ENCODE measurements at places on chromosomes 7 and 10. TPM values are rescaled to one million over a fixed set of nuclear protein-coding genes. Genes with fewer than 3 reads are reported as not detected.

- no peak for DNase-seq
Observed at GRCh38 chr10:29471544-29471859, 163.3 kb downstream of the SVIL start.

GRCh38 chr10:84541289-84541637 lies 212.9 kb downstream of the CCSER2 start:
- H3K4me1 ChIP-seq = peaks cover 12% of the 10 kb centered on the region
- peaks cover 25% of the 10 kb centered on the region for H3K27me3 ChIP-seq
- no peak for DNase-seq
- H3K4me3 ChIP-seq = no peak overlapping the region
- no peaks in the 10 kb centered on the region for H3K36me3 ChIP-seq

DNA sequence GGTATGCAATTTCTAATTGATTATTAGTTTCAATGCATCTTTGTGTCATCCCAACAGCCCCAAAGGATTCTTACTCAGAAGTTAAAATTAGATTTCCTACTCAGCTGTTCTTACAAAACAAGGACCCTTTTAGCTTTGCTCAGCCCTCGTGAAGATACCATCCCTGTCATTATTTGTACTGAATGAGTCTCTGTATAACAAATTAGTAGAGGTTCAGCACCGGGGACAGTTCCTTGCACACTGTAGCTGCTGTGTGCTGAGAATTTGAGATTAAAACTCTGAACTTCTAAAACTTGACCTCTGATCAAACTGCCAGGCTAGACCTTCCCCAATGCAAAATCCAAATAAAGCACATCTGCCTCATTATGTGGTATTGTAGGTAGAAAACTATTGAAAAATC lies 299.1 kb downstream of the LHFPL3 start:
- H3K4me1 ChIP-seq = no peaks in the 10 kb centered on the region
- H3K4me3 ChIP-seq = no peak overlapping the region
- no peak overlapping the region for H3K27ac ChIP-seq
- H3K36me3 ChIP-seq = no peaks in the 10 kb centered on the region

- H3K27me3 ChIP-seq = no peaks in the 10 kb centered on the region
- H3K36me3 ChIP-seq = no peaks in the 10 kb centered on the region
- DNase-seq = no peak
- no peak overlapping the region for H3K4me3 ChIP-seq
- no peak overlapping the region for H3K27ac ChIP-seq
Observed at GRCh38 chr10:100109670-100110069, 28.0 kb upstream of the CPN1 start.

DNA sequence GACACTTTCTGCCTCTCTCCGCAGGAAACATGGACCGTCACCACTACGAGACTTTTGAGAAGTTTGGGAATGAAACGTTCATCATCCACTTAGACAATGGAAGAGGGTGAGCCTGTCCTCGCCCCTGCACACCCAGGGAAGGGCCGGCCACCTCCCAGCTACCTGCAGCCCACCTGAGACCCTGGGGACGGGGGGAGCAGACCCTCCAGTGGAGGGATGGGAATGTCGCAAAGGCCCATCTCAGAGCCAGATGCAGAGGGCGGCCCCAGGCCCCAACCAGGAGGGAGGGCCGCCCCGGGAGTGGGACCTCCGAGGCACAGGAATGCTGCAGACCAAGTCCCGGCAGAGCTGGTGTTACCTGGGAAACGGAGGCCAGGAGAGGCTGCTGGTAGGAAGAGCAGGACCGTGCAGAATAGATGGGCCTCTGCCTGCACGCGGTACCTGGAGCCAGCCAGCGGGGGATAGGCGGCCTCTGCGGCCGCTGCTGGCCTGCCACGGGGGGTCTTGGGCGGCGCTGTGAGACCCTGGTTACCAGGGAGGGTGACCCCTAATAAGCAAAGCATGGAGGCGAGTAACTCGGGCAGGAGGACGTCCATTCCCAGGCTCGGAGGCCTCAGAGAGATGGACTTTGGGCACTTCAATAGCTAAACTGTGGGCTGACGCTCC lies 32.9 kb upstream of the FOXL3 start:
- no peak for DNase-seq
- no peaks in the 10 kb centered on the region for H3K4me1 ChIP-seq
- H3K4me3 ChIP-seq = no peak overlapping the region

DNA sequence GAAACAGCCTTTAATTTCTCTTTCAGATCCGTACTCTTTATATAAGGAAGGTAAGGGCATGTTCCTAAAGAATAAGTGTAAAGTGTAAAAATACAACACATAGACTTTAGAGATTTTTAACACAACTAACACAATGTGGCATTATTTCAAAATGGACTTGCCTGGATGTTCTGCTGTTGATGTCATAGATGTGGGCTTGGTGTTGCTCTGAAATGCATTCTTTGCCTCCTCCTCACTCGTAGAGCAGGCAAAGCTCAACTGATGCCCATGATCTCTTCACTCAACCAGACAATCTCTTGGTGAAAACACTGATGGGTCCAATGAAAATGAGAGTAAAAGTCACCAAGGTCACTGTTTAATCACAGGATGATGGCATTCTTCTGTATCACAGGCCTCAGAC lies 174.2 kb upstream of the TCERG1L start:
- no peak overlapping the region for H3K4me3 ChIP-seq
- H3K27me3 ChIP-seq = no peaks in the 10 kb centered on the region
- DNase-seq = no peak
- no peaks in the 10 kb centered on the region for H3K4me1 ChIP-seq

DNA sequence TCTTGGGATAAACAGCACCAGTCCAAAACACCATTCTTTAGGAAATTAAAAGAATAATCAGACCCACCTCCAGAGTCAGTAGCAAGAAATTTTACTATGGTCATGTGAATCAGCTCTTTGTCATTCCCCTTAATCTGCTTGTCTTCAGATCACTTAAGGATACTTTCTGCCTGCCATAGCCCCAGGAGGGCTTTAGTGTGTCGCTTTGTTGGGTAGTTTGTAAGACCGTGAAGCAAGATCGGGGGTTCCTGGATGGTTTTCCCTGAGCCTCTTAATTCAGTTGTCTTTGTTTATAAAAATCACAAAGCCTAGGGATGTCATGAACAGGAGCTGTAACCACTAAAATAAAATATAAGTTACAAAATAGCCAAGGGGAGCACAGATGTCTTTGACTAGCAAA lies 223.6 kb downstream of the RELN start:
- H3K36me3 ChIP-seq = no peaks in the 10 kb centered on the region
- DNase-seq = no peak
- no peaks in the 10 kb centered on the region for H3K27me3 ChIP-seq
- H3K4me1 ChIP-seq = no peaks in the 10 kb centered on the region
- no peak overlapping the region for H3K27ac ChIP-seq

GRCh38 chr7:44748948-44749731 lies 493 bp downstream of the ZMIZ2 start:
- peaks cover 52% of the 10 kb centered on the region for H3K4me1 ChIP-seq
- H3K36me3 ChIP-seq = no peaks in the 10 kb centered on the region
- peak overlapping the region; percentile 97 for H3K27ac ChIP-seq
- H3K4me3 ChIP-seq = peak overlapping the region; percentile 89
- no peaks in the 10 kb centered on the region for H3K27me3 ChIP-seq
- peak; percentile 84 for DNase-seq

DNA sequence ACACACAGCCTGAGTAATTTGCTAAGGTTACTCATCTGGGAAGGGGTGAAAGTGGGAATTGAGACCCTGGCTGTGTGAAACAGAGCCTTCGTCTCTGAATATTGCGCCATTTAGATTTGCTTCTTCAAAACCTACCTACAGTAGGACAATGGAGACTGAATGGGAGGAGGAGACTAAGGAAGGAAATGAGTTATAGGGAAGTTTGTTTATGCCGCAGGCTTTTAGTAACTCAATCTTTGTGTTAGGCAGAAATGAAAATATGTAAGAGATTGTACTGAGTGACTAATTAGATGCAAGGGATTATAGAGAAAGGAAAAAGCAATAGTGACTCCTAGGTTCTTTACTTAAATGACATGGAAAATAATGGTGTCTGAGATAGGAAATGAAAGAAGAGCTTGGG lies 80.2 kb downstream of the KCND2 start:
- no peak for DNase-seq
- H3K27me3 ChIP-seq = no peaks in the 10 kb centered on the region
- H3K27ac ChIP-seq = no peak overlapping the region
- no peaks in the 10 kb centered on the region for H3K36me3 ChIP-seq
- no peaks in the 10 kb centered on the region for H3K4me1 ChIP-seq

DNA sequence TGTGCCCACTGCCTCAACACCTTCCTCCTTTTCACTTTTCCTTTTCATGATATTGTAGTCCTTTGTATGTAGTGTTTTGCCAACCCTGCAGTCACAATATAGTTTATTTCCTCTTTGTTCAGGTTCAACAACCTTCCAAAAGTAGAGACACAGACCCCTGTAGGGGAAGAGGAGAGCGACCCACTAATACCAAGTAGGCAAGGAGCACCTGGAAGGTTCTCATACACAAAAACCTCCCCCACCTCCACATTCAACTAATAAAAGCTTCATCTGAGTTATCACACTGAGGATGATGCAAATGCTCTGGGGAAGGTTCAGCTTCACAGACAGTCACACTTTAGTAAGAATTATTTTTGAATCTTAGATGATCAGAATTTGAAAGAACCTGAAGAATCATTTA lies 41.6 kb downstream of the PIK3AP1 start:
- H3K4me1 ChIP-seq = peaks cover 86% of the 10 kb centered on the region
- peak overlapping the region; percentile 97 for H3K27ac ChIP-seq

DNA sequence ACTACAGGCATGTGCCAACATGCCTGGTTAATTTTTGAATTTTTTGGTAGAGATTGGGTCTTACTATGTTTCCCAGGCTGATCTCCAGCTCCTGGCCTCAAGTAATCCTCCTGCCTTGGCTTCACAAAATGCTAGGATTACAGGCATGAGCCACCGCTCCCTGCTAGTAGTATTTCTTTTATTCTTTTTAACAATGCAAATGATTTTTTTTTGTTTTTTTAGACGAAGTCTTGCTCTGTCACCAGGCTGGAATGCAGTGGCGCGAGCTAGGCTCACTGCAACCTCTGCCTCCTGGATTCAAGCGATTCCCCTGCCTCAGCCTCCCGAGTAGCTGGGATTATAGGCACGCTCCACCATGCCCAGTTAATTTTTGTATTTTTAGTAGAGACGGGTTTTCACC lies 58.1 kb downstream of the SVIL start:
- H3K27me3 ChIP-seq = no peaks in the 10 kb centered on the region
- DNase-seq = no peak
- no peak overlapping the region for H3K27ac ChIP-seq
- no peaks in the 10 kb centered on the region for H3K36me3 ChIP-seq
- no peak overlapping the region for H3K4me3 ChIP-seq
- no peaks in the 10 kb centered on the region for H3K4me1 ChIP-seq

DNA sequence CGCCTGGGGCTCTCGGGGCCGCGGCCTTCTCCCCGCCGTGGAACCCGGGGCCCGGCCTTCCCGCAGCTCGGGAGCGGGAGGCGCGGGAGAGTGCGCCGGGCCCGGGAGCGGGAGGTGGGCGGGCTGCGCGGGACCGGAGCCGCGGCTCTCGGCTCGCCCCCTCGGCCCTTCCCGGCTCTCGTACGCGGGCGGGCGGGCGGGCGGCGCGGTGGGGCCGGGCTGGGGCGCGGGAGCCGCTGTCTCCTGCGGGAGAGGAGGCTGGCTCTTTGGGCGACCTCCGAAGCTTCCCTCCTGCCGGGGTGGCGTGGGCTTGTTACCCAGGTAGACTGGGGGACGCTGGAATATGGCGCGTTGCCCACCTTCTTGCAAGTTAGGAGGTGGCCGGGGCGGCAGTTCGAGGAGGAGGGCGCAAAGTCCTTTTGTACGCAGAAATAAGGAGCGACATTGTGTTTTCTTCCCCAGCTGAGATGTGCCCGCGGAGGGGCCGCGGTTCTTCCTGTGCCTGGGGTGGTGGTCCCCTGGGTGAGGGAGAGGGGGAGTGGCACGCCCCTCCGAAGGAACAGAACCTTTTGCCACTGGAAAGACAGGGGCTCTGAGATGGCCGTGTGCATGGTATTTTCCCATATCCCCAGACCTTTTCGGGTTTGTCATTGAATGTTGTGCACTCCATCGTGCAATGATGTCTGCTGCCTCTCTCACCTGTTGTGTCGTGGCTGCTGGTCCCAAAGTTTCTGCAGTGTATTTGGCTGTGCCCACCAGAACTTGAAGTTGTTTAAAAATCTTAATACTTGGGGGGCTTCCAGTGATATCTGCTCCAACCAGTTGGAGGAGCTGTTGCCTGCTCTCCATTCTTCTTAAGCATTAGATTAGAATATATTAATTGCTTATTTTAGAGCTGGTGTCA lies 844 bp downstream of the NRF1 start:
- H3K27ac ChIP-seq = peak overlapping the region; percentile 91
- no peaks in the 10 kb centered on the region for H3K27me3 ChIP-seq
- peak; percentile 56 for DNase-seq
- peaks cover 8% of the 10 kb centered on the region for H3K36me3 ChIP-seq
- H3K4me1 ChIP-seq = peaks cover 47% of the 10 kb centered on the region
- H3K4me3 ChIP-seq = peak overlapping the region; percentile 84

DNA sequence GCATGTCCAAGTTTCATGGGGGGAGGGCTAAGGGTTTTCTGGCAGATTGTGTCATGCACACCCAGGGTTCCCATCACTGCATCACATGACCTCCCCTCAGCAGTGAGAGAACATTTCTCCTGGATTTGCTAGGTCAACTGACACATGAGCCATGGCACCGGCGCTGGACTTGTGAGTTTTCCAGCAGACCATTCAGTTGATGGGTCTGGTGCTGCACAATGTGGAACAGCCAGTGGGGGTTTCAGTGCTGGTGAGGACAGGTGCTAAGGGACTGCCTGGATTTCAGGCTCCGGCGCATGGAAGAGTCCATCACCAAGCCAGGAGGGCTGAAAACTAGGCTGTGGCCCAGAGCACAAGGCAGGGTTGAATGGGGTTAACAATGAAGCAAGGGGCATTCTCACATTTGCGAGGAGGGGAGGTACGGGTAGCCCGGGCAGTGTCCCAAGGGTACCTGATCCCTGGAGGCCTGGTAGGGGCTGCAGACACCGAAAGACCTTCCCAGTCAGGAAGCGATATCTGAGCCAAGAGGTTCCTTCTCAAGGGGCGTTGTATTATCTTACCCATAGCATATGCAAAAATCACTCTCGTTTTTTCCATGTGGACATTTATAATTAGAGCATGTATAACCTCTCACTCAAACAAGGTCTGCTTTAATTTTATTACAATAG lies 203.0 kb downstream of the TNS3 start:
- no peaks in the 10 kb centered on the region for H3K36me3 ChIP-seq
- H3K4me3 ChIP-seq = no peak overlapping the region
- H3K27me3 ChIP-seq = no peaks in the 10 kb centered on the region
- H3K27ac ChIP-seq = no peak overlapping the region
- DNase-seq = no peak

- H3K4me1 ChIP-seq = no peaks in the 10 kb centered on the region
- no peak overlapping the region for H3K4me3 ChIP-seq
- no peaks in the 10 kb centered on the region for H3K27me3 ChIP-seq
- no peak for DNase-seq
Observed at GRCh38 chr10:86918022-86918471, 39.4 kb downstream of the MMRN2 start.

- peak; percentile 40 for DNase-seq
- no peaks in the 10 kb centered on the region for H3K36me3 ChIP-seq
- H3K27ac ChIP-seq = no peak overlapping the region
- H3K4me1 ChIP-seq = peaks cover 5% of the 10 kb centered on the region
Observed at GRCh38 chr10:16809074-16809718, 8.0 kb downstream of the RSU1 start.

The WEE2 gene
- total RNA-seq = not detected

The HHEX gene
- 155 TPM for total RNA-seq

The ZNF239 gene
- 7.6 TPM for total RNA-seq

The MYO1G gene
- 107 TPM for total RNA-seq

The AKR1C2 gene
- total RNA-seq = not detected

The KLF14 gene
- 0.27 TPM for total RNA-seq

The SPDYE17 gene
- total RNA-seq = not detected

The ADCK2 gene
- total RNA-seq = 32.6 TPM

Data from B cell (primary cell).